ENCODE measurements at places on chromosomes 7 and 10.

DNA sequence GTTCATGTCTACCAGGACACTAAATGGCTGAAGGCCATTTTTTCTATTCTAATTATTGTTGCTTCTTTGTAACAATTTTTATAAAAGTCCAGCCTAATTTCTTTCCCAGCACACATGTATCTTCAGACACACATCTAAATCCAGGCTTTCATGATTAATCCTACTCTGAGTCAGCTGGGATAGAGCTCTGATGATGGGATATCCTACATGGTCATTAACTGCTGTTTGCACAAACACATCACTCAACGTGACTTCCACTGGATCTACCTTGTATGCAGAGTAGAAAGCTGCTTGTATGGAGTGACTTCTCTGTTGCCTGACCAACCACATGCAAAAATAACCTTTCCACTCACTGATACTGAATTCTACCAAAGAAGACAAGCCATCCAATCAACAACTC lies 260.9 kb downstream of the AHR start:
- DNase-seq = no peak

- DNase-seq = no peak
Measured at GRCh38 chr10:77857272-77857671, 69.3 kb downstream of the DLG5 start.

- no peak for DNase-seq
Measured at GRCh38 chr10:99224766-99225165, 10.9 kb downstream of the HPSE2 start.

GRCh38 chr10:61136139-61136538 lies 192.2 kb upstream of the RHOBTB1 start:
- DNase-seq = no peak

- DNase-seq = no peak
Measured at GRCh38 chr7:141960687-141961422, 12.7 kb downstream of the TAS2R38 start.

GRCh38 chr7:85638394-85638793 lies 451.5 kb upstream of the SEMA3D start:
- DNase-seq = no peak

DNA sequence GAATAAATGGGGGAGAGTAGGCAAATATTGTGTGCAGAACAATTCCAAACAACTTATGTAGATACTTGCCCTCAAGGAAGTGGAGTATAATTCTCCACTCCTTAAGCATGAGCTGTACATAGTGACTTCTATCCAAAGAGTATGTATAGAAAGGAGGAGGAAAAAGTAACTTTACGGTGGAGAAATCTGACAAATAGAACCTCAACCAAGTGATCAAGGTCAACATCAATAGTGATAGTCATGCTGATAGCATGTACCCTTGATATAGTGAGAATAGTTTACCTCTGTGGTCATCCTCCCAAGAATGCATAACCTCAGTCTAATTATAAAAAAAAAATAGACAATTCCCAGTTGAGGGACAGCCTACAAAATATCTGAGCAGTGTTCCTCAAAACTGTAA lies 89.1 kb upstream of the NANOS1 start:
- DNase-seq = no peak

GRCh38 chr10:49767752-49768151 lies 5.6 kb upstream of the OGDHL start:
- DNase-seq = no peak

GRCh38 chr7:143419880-143420279 lies 11.2 kb upstream of the EPHA1 start:
- no peak for DNase-seq

DNA sequence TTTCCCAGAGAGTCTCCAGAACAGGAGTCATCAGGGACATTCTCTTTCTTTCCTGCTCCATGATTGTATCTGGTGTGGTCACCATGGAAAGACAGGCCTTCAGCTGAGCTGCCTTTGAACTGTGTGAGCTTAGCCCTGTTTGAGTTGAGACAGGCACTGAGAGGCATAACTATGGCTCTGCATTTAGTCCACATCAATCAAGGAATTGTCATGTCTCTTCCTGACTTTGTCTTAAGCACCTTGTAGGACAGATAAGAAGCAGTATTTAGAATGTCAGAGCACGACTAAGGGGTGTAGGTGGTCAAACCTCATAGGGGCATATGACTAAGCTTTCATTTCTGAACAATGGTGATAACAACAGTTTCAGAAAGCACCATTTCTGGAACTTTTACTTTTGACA lies 53.5 kb downstream of the EPDR1 start:
- DNase-seq = no peak

GRCh38 chr7:79774150-79774549 lies 320.7 kb upstream of the MAGI2 start:
- DNase-seq = no peak

GRCh38 chr7:41334071-41334862 lies 368.6 kb downstream of the INHBA start:
- no peak for DNase-seq

GRCh38 chr10:60426425-60426824 lies 36.8 kb upstream of the ANK3 start:
- no peak for DNase-seq

DNA sequence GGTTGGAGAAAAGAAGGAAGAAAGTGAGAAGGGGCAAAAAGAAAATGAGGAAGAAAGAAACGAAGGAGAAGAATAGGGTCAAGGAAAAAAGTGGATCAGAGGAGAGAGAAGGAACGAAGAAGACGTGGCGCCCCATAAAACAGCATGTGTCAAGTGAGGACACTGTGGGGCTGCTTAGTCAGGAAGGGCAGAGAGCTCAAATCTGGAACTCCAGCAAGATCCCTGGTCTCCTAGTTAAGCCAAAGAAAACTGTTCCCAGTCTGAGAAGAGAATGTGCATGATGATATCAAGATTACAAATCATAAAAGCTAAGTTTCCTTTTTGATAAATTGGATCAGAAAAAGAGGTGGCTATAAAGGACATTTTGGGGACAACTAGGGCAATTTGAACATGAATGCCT lies 33.0 kb downstream of the CREB3L2 start:
- no peak for DNase-seq

- no peak for DNase-seq
Measured at GRCh38 chr10:11168423-11169090, 150.9 kb downstream of the CELF2 start.

GRCh38 chr7:16637379-16637778 lies 8.2 kb downstream of the ANKMY2 start:
- no peak for DNase-seq

DNA sequence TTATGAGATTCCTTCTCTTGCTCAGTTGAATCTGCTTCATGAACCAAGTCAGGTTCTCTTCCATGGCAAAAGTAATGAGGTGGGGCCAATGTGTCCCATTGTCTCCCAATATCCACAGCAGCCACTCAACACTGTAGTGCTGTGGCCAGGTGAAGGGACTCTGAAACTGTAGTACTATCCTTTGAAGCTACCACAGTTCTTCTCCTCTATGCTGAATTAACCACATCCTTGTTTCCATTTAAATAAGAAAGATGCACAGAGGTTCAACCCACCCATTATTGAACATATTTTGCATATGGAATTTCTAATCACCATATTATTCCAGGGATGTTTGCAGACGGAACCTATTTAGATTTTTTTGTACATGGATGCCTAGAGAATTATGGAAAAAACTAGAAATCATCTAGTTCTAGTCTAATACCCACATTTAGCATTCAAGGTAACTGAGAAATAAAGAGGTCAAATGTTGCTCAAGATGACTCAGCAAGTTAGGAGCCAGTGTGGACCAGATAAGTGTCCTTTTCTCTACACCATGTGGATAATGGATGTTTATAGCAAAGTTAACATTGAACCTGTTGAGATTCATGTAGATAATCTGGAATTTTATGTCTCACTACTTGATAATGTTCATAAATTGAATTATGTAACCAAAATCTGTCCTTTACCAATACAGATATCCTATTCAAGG lies 64.5 kb downstream of the LRRTM3 start:
- DNase-seq = no peak

GRCh38 chr7:17234030-17234397 lies 64.4 kb upstream of the AHR start:
- no peak for DNase-seq

DNA sequence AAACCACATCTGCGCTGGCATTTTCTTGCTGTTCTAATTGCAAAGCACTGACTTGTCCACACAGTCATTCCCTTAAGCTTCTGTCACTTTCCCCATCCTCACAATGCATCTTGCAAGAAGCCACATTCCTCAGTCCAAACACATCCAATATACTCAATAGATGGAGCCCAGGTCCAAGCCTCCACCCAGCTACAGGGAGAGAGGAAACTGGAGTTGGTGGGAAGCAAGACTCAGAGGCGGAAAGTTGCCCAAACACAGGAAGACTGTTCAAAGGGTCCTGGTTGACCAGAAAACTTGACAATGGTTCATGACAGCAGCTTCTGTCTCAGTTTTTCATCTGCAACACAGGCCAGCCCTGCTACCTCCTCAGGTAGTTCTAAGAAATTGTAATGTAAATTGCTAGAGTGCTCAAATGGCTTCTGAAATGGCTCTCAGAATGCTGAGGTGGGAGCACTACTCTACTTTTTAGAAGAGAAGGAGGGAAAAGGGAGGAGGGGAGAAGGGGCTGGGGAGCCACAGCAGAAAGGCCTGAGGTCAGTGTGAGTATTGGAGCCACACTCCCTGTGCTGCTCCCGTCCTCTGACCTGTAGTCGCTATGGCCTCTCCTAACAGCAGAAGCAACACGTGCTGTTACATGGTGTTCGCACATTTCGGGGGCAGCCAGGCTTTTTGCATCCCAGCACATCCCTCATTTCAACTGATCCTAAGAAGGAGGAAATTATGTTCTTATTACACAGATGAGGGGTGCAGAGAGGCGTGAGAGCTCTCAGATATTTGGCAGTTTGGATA lies 46.9 kb upstream of the GPR26 start:
- DNase-seq = no peak

DNA sequence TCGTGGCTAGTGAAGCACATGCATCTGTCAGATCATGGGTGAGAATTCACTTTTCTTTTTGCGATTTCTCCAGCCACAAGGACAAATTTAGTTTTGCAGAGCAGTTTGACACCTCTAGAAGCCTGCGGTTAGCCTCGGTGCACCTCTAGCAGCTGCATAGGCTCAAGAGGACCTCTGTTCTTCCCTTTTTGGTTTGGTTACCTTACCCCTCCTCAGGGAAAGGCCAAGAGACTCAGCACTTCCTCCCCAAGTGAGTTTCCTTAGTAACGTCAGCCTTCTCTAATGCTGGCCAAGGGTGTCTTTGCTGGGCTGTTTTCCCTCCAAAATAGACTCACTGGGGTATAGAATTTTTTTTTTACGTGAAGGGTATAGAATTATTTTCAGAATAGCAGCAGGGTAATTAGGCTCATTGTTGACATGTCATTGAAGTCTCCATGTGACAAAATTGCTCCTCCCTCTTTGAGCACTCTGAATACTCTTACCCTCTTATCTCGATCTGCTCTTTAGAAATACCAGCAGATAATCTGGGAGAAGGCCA lies 97.8 kb downstream of the AUTS2 start:
- DNase-seq = no peak

DNA sequence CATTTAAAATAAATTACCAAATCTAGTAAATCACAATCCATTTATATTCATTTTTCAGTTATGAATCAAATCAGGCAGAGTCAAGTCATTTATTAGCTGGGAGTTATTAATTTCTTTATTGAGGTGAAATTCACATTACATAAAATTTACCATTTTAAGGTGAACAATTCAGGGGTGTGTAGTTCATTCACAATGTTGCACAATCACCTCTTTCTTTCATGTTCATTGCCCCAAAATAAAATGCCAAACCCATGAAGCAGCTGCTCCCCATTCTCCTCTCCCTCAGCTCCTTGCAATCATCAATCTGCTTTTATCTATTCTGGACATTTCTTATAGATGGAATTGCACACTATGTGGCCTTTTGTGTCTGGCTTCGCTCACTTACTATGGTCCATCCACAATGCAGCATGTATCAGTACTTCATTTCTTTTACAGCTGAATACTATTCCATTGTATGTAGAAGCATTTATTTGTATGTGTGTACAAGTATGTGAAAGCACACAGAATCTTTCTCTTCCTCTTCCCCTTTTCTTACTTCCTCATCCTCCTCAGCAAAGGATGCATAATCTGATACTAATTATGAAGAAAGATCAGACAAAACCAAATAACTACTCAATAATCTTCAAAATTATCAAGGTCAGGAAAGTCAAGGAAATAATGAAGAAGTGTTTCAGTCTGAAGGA lies 60.6 kb downstream of the LMBR1 start:
- no peak for DNase-seq

- peak; percentile 87 for DNase-seq
Measured at GRCh38 chr10:29657719-29658274, 23.0 kb upstream of the SVIL start.

- no peak for DNase-seq
Measured at GRCh38 chr10:12934777-12935176, 66.7 kb downstream of the CCDC3 start.

GRCh38 chr10:102452672-102453340 lies 1.5 kb upstream of the C10orf95 start:
- DNase-seq = no peak

DNA sequence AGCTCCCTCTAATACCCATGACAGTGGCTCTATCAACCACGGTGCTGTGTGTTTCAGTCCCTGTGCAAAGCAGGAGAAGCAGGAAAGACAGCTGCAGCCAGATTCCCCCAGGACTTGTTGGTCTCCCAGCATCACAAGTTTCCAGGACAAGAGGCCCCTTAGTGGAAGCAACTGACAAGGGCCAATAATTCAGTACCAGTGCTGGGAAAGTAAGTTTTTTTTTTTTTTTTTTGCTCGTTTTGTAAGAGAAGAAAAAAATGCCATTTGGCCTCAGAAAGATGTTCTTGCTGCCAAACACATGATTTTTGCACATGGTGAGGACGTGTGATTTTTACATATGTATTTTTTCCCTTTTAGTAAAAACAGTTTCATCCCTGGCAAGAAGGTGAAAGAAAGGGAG lies 284.2 kb upstream of the ZMIZ1 start:
- DNase-seq = no peak

DNA sequence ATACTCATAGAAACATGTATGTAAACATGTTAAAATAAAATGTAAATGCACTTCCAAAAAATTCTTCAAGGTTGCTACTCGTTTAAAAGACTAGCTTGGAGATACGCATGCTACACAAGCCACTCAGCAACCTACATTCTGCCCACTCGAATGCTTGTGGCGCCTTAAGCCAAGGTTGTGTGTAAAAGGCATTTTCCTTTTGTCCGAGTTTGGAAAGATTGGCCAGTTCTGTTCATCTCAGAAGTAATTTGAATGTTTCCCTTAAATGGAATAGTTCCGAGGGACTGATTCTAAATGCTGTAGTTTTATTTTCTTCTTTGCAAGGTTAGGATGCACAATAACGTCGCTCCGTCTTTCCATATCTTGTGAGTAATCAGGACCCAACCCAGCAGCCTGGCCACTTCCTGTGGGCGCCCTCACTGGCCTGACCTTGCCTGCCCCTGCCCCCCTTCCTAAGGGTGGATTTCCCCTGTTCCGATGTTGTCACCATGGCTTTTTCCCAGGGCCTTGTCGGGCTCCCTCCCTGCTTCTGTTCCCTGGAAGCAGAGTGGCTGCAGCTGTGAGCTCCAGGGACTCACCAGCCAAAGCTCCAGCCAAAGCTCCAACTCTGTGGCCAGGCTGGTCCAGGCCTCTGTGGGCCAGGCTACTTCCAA lies 70.6 kb downstream of the PTPRE start:
- no peak for DNase-seq
